ENCODE measurements at places on chromosomes 3 and 15.

DNA sequence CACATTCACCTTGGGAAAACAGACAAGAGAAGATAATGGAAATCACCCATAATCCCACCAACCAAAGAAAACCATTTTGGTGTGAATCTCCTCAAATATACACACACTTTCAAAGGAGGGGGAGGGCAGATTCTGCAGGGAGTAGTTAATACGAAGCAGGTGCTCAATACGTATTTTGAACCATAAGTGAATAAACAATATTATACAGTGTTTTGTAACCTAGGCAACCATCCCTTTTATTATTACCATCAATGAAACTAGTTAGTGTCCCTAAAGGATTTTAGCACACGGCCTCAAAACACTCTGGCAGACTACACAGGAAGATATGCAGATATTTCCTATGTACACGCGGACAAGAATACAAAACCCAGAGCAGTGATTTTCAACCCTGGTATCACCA lies 6.1 kb downstream of the OSBPL10 start:
- no peak for DNase-seq

- DNase-seq: no peak
These were observed 5.7 kb downstream of the MORF4L1 start for GRCh38 chr15:78878356-78878755.

- no peak for DNase-seq
These were observed 72.8 kb upstream of the ANKRD34C start for GRCh38 chr15:79209690-79210089.

DNA sequence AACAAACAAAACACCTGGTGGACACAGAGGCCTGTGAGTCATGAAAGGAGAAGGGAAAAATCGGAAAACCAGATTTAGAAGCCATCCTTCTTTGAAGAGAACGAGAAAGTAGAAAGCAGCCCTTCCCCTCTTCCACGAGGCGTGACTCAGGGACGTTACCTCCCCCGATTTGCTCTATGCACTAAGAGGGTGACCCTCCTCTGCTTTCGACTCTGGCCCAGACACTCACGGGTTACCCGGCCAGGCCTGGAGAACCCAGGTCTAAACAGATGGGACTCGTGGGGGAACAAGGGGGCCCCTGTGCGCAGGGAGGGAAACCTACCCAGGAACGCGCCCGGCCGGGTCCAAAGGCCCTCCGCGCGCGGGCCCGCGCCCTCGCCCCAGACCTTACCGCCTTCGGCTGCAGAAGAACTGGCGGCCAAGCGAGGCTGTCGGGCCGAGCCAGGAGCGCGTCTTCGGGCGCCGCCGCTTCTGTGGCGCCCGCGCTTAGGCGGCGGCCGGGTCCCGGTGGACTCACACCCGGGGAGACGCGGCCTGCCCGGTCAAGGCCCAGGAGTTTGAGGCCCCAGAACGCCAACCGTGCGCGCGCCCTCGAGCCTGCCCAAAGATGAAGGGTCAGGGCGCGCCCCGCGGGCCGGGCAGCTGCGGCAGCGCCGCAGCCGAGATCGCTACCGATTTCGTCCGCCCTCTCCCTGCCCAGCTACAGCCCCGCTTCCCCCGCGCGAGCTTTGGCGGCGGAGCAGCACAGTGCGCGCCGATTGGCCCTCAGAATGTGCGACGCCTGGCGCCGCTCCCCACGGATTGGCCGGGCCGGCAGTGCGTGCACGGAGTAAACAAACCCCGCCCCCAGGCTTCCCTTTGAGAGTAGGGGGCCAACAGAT lies at the start of gene TFDP2:
Gene TFDP2, minus strand, starts transcription at position 753 of the 881 bp plus-strand sequence. CDS start 47,795 bp downstream, outside the sequence.
- peak; percentile 68 for DNase-seq

DNA sequence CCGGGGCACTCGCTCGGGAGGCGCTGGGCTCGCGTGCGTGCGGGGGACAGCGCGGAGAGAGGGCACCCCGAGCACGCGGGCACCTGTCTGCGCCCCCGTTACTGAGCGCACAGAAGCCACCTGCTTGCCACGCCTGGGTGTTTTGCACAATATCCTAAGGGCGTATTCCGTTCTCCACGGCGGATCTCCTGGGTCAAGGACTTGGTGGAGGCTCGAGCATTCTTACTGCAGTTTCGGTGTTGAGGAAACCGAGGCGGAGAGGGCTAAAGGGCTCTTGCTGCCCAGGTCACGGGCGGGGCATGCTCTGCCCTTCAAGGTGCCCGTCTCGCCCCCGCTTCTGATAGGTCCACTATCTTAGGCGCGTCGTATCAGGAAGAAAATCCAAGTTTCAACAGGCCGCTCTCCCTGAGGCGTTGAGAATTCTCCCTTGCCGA lies 526 bp downstream of the GPD1L start:
- peak; percentile 6 for DNase-seq

DNA sequence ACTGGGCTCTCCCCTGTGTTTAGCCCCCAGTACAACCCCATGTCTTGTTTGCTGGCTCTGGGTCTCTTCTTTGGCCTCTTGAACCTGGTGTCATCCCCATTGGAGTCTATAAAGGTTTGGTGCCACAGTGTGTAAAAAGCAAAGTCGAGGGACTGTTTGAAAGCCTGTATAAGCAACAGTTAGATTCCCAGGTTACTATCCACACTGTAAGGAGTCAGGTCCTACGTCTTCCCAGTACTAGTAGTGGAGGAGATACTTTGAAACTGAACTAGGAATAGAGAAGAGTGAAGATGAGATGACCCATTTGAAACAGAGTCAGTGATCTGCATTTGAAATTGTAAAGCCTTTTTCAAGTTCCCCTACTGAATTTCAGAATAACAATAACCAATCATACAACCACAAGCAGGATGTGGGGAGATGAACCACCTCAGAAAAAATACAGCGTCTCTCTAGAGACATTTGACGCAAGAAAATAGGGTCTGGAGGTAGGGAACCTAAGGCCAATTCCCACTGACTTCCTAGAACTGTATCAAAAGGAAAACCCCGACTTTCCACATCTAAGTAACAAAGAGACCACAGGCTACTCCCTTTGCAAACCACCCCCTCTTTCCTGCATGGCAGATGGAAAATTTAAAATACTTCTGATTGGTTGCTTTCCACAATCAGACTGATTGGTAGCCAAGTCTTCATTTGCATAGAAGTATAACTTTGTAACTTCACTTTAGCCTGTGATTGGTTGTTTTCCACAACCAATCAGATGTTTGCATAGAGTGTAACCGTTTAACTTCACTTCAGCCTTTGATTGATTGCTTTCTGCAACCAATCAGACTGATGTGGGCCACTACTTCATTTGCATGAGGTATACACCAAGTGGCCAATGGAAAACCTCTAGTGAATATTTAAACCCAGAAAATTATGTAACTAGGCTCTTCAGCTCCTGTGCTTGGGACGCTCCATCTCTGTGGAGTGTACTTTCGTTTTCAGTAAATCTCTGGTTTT lies 49.9 kb upstream of the NEDD4 start:
- peak; percentile 8 for DNase-seq

DNA sequence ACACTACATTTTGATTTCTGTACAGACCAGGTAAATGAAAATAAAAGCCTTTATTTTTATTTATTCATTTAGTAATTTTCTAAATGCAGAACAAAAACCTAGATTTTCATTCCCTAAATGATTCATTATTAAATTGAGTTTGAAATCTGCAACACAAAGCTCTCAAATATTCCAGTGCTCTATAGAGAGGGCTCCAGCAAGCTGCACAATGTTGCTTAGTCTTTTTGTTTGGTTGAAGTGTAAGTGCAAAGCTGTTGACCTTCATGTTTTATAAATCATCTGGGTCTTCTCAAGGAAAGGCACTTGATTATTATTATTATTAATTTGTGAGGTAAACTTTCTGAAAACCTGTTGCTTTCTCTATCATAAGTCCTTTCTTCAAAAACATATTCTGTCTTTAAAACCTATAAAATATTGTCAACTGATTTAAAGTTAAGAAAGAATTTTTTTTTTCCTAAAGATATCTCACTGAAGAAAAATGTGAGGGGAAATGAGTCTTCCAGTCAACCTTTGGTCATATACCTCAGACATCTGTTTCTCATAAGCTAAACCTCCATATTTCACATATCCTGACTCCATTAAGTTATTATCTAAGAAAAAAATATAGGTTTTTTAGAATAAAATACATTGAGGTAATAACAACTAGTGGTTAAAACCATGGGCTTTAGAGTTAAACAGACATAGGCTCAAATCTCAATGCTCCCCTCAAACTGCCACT lies 100.7 kb downstream of the ZIC4 start:
- DNase-seq: no peak

DNA sequence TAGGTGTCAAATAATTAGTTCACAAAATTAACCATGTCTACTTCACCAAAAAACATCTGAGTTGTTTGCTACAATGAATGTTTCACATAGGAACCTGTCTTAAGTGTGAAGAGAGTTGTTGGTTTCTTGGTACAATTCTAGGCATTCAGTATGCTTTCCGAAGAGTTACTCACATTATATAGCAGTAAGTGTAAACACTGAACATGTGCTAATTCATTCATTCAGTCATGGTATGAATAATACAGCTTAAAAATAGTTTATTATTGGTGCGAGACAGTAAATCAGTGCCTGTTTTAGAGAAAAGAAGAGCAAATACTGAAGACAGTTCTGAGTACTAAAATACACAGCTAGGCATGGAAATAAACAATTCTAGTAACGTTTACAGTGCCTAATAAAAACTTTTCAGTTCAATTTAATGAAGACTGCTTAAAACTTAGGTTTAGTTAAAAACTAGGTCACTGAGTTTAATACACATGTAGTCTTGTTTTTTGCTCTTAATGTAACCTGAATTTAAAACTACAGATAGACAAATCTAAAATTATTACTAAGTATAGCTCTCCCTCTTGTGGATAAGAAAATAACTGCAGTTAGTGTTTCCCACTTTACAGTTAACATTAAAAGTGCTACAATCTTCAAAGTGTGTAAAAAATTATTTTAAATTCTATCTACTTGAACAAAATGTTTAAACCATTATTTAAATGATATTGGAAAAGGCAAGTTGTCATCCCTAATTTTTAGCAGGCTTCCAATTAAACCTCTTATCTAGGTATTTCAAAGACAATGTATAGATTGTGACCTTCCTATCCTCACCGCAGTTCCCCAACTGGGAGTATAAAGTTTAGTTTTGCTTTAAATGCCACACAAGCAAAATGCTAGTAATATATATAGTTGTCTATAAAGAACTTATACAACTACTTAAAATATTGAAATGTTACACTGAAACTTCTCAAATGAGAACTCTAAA lies 20.1 kb upstream of the ZCWPW2 start:
- no peak for DNase-seq

DNA sequence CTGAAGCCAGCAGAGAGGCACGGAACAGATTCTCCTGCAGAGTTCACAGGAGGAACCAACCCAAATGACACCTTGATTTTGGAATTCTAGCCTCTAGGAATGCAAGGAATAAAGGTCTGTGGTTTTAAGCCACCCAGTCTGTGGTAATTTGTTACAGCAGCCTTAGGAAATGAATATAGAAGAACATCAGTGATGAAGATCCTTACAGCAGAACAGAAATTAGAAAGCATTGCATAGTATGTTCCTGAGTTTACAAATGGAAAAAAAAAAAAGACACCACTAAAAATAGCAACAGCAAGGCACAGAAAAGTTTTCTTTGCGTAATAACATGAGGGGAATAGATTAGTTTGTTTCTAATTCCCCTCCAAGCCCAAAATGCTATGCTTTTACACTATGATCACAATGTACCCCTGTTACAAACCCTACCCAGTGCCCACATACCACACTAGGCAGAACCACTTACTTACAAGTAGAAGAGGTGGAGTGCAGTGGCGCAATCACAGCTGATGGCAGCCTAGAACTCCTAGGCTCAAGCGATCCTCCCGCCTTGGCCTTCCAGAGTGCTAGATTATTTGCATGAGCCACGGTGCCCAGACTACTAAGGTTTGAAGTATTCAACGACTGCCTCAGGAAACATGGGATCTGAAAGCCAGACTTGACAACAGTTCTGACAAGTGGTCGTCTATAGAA lies 84.3 kb downstream of the SHQ1 start:
- no peak for DNase-seq

DNA sequence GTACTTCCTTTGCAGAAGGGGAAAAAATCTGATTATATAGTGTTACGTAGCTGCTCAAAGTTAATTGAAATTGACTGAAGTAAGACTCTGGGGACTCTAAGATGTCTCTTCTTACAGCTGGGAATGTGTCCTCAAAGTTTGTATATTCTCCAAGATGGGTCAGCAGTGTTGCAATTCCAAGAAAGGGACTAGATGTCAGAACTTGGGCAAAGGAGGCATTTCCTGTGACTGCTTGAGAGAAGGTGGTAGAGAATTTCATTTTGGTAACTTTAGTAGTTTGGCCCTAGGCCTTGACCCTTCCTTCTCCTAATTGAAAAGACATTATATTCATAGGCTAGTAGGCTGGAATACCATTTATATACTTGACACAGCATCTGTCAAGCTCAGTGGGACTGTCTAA lies 33.9 kb downstream of the PTPRG start:
- no peak for DNase-seq

- no peak for DNase-seq
These were observed 56.3 kb upstream of the TMCO5A start for GRCh38 chr15:37877851-37878741.

GRCh38 chr3:71813704-71814103 lies 28.8 kb upstream of the PROK2 start:
- no peak for DNase-seq

DNA sequence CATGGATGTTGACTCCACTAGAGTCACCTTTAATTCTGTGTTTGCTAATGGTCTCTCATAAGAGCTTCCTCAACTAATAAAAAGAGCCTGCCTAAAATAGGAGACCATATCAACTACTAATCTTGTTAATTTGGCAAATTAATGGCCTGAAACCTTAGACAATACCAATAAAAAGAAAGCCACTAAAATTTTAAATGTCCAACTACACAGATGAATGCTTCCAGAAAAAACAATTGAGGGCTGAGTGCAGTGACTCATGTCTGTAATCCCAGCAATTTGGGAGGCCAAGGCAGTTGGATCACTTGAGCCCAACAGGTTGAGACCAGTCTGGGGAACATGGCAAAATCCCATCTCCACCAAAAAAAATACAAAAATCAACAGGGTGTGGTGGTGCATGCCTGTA lies 230.9 kb downstream of the NSUN3 start:
- DNase-seq: no peak
